Breast epithelium (tissue), 4 donors: ENCODE measurements at places on chromosomes 4 and X.

- H3K36me3 ChIP-seq, result no peaks in the 10 kb centered on the region
- no peak for DNase-seq
- no peaks in the 10 kb centered on the region for H3K4me1 ChIP-seq
- no peak overlapping the region for H3K4me3 ChIP-seq
- no peak overlapping the region for H3K27ac ChIP-seq
These were observed 32.3 kb upstream of the PLAC8 start for GRCh38 chr4:83146841-83147240.

DNA sequence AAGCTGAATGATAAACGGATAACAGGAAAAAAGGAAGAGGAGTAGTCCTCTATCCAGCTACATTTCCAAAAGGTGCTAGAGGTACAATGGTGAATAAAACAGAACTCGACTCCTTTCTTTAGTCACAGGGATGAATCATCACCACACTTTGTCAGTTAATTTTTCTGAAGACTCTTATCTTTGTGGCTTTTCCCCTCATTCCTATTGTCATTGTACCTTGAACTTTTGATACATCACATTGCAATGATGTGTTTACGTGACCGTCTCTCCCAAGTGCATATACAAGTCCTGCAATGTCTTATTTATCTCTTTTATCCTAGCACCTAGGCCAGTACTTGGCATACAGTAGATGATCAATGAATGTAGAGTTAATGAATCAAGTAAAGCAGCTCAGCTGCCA lies 134.7 kb downstream of the LHFPL1 start:
- H3K27ac ChIP-seq, result no peak overlapping the region
- H3K36me3 ChIP-seq, result no peaks in the 10 kb centered on the region
- peaks cover 7% of the 10 kb centered on the region for H3K27me3 ChIP-seq
- no peak overlapping the region for H3K4me3 ChIP-seq
- no peak for DNase-seq
- no peaks in the 10 kb centered on the region for H3K4me1 ChIP-seq

DNA sequence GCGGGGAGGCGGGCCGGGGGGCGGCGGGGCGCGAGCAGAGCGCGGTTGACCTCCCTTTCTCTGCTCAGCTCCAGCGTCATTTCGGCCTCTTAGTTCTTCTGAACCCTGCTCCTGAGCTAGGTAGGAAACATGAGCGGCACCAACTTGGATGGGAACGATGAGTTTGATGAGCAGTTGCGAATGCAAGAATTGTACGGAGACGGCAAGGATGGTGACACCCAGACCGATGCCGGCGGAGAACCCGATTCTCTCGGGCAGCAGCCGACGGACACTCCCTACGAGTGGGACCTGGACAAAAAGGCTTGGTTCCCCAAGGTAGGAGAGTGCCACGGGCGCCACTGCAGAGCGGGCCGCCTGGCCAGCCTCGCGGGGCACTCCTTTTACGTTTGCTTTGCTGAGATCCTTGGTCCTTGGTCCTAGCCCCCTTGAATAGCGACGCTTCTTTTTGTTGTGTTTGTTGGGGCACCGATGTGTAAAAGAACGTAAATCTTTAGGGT lies at the start of gene HTATSF1:
Gene HTATSF1 (plus strand): TSS at position 37 of the 497 bp plus-strand sequence. CDS start 93 bp downstream, at position 130.
- peak within 1 kb of the TSS; percentile 95 for H3K27ac ChIP-seq
- no peaks in the 10 kb centered on the region for H3K4me1 ChIP-seq
- no peaks in the 10 kb centered on the region for H3K36me3 ChIP-seq
- no peak for DNase-seq
- H3K27me3 ChIP-seq, result peaks cover 17% of the 10 kb centered on the region
- H3K4me3 ChIP-seq, result peak within 1 kb of the TSS; percentile 73

- H3K4me1 ChIP-seq, result no peaks in the 10 kb centered on the region
- no peak for DNase-seq
- peak overlapping the region; percentile 91 for H3K27ac ChIP-seq
- peaks cover 40% of the 10 kb centered on the region for H3K27me3 ChIP-seq
These were observed 6.8 kb downstream of the SRPX2 start for GRCh38 chrX:100650841-100651240.

- H3K27me3 ChIP-seq, result peaks cover 36% of the 10 kb centered on the region
- no peaks in the 10 kb centered on the region for H3K36me3 ChIP-seq
- no peak overlapping the region for H3K4me3 ChIP-seq
- peak overlapping the region; percentile 73 for H3K27ac ChIP-seq
These were observed 33.5 kb downstream of the SMS start for GRCh38 chrX:21974011-21974385.
